Stimulated activated CD4-positive, alpha-beta T cell treated with anti-CD3 and anti-CD28 coated beads, Interleukin-4, amount 100 ng/mL, for 48 hours (primary cell): ENCODE measurements at places on chromosomes 2 and 18.

GRCh38 chr2:233456934-233457333, 102.6 kb downstream of the DGKD start:
- DNase-seq = no peak

GRCh38 chr18:31046916-31047315, 4.4 kb upstream of the DSC3 start:
- DNase-seq = no peak

DNA sequence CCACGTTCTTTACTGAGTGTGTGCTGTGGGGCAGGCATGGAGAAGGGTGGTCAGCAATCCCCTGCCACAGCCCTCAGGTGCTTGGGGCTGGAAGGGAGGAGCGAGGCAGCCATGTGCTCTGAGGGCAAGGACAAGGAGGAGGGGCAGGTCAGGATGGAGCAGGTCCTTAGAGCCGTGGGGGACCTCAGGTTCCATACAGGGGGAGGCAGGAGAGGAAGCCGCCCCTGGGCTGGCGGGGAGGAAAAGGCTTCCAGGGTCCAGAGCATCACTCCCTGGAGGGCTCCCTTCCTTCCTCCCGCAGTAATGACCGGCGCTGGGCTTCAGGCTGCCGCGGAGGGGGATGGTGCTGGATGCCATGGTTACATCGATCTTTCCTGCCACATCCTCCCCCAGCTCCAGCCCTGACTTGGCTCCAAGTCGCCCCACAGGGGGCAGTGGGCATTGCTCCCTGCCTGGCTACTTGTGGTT, 6.6 kb downstream of the GAREM2 start:
- DNase-seq = no peak

- no peak for DNase-seq
Observed at GRCh38 chr2:85748039-85748734, 5.6 kb upstream of the ATOH8 start.

DNA sequence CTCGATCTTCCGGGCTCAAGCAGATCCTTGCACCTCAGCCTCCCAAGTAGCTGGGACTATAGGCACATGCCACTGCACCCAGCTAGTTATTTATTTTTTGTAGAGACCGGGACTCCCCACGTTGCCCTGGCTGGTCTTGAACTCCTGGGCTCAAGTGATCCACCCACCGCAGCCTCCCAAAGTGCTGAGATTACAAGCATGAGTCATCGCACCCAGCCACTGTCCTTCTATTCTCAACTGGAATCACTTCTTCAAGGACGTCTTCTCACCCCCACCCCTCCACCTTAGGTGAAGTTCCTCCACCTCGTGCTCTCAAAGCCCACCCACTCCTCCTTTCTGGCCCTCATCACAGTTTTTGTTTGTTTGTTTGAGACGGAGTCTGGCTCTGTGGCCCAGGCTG, 54.0 kb upstream of the REL start:
- DNase-seq = no peak

DNA sequence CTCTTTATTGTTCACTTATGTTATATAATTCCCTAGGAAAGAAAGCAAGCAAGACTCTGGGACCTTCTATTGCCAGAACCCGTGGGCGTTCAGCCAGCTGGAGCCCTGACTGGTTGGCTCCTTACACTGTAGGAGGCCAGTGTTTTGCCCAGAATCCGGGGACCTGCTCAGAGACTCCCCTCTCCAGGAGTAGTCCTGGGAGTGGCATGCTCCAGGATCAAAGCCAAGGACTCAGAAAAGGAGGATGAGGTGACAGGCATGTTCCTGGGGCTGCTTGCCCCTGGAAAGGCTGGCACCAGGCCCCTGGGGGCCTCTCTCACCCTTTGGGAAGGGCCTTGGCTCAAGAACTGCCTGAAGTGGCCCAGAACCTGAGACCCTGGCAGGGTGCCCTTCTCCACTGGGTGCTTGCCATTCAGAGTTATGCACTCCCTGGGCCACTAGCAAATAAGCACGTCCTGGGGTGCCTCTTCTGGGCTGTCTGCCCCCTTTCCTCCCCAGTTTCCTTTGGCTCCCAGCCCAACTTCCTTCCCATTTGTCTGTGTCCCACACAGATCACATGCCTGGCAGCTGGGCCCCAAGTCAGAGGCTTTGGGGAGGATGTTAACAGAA, 19.6 kb upstream of the KIF3C start:
- DNase-seq = no peak

DNA sequence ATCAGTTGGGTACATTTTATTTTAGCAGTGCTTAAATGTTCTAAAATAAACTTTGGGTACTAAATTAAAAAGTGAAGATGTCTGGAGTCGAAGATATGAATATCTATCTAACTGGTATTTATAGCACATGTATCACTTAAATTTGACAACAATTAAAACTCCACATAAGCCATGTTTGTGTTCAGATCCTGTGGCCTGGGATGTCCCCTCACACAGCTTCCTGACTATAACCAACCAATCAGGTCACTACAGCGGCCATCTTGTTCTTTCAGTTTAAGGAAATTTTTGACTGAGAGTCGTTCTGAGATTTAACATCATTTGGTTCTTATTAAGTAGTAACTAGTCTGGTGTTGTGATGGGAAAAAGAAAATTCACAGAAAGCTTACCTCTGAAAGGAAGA, 170.7 kb upstream of the NRP2 start:
- no peak for DNase-seq

GRCh38 chr18:33114749-33115148, 325.8 kb downstream of the CCDC178 start:
- no peak for DNase-seq

- DNase-seq = no peak
Observed at GRCh38 chr2:50318147-50318546, 713.8 kb downstream of the NRXN1 start.

- no peak for DNase-seq
Observed at GRCh38 chr18:36899289-36899688, 70.4 kb downstream of the KIAA1328 start.

DNA sequence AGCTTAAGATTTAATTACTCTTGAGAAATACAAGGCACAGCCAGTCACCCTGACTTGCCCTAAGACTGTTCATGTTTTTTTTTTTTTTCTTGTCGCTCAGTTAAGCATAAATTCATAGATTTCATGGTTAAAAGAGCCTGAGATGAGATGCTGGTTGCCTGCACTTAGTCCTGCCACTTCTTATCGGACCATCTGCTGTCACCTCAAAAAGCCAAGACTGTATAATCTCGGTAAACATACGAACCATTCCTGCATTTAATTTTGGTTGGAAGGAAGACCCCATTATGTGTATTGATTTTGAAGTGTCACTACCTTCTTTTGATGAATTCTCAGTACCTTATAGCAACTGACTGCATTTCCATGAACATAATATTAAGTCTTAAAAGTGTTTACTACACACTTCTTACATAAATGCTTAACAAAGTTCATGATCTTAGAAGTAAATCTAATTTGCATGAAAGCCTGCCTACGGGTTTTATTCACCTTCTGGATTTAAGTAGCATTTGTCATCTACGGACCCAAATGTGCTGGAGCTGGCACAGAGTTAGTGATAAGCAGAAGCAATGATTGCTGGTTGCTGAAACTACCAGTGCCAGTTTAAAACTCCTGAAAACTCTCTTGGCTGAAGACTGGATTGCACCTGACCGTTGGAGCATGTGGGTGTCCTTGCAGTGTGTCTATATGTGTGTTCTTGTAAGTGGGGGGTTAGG, 843.4 kb downstream of the TMEM182 start:
- DNase-seq = no peak

GRCh38 chr2:44093970-44094369, 74.7 kb upstream of the PPM1B start:
- DNase-seq = no peak

DNA sequence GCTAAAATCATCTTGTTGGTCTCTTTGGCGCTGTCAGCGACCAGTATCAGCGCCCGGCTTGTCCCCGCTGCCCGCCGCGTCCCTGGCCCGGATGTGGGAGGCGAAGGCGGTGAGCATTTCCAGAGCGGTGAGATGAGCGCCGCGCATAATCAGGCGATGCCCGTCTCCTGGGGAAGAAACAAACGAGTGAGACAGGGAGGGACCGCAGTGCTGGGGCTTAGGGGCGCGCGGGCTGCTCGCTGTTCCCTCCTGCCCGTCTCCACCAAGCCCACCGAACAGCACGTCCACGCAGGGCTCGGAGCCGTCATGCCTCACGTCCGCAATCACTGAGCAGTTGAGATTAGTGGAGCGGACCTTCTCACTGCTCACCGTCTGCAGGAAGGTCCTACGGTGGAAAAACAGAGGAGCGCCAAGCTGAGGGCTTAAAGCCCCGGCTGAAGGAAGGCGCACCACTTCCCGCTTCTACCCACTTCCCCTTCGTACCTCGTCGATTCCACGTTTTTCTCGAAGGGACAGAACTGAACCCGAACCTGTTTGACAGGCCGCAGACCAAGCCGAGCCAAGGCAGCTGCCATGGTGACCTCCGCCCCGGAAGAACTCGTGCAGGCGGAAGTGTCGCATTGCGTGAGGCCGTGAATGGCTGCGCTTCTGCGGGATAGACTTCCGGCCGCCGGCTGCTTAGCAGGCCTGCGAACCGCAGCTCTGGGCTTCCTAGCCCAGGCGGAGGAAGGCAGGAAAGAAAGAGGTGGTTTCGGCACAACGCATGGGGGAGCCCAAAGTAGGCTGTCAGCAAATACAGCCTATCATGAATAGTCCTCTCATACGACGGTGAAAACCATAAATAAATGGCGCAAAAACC, at the start of gene MRPL53:
Gene MRPL53 (minus strand): TSS at position 595 of the 859 bp plus-strand sequence. CDS start 20 bp downstream, at position 575.
- peak; percentile 96 for DNase-seq

DNA sequence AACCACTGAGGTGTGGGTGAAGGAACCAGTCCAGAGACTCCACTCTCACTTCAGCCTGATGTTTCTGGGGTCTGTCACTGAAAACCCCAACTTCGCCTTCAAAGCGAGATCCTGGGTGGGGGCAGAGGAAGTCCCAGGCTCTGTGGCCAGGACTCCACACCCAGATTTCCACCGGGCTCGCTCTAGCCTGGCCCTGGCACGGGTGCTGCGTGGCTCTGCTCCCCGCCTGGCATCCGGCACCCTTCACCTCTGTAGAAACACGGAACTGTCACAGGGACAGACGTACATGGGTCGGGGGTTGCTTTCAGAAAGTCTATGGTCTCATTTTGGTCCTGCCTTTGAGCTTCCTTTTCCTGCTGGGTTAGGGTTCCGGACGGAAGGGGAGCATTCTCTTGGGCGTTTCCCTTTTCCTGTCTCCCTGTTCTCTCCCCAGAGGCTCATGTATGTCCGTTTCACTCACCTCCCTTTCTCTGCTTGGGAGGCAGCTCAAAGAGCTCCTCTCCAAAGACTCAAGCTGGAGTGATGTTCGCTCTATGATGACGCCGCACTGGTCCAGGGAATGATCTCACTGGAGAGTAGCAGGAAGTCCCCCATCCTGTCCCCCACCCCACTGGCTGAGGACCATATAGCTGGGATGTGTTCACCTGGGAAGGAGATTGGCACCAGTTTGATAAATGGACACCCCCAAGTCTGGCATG, 41.5 kb downstream of the ODC1 start:
- DNase-seq = no peak

GRCh38 chr2:158651358-158652057, 143.6 kb upstream of the DAPL1 start:
- no peak for DNase-seq

- no peak for DNase-seq
Observed at GRCh38 chr18:57846258-57846657, 43.1 kb upstream of the ATP8B1 start.

GRCh38 chr18:41870817-41871216, 84.2 kb upstream of the PIK3C3 start:
- no peak for DNase-seq

DNA sequence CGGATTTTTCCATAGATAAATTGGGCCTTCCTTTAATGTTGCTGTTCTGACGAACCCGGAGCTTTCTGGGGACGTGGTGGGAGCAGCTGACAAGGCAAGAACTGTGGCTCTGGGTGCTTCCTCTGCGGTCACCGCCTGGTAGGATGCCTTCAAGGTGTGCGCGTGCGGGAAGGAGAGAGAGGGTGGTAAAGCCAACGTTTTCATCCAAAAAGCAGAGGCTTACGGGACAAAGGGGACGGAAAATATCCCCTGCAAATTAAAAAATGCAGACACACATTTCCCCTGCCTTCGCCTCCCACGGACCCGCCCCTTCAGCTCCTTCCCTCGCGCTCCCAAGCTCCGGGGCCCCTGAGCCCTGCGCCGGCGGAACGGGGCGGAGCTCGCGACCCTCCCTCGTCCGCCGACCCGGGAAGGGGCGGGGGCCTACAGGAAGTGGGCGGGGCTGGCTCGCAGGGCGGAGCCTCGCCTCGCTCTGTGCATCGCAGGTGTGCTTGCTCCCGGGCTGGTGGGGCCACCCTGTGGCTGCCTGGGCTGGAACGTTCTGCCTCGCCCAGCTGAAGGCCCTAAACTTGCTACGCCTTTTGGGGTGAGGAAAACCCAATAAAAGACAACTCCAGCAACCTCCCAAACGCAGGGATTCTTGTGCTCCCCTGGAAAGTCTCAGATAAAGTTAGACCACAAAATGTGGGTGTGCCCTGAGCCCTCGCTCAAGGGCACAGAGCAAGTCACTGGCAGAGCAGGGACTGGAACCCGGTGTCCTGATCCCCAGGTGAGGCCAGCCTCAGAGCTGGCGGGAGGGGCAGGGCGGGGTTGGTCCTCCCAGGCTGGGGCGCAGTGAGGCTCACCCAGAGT, 25.4 kb upstream of the SLC66A3 start:
- DNase-seq = peak; percentile 63

- no peak for DNase-seq
Observed at GRCh38 chr18:58682429-58683069, 11.3 kb downstream of the MALT1 start.

DNA sequence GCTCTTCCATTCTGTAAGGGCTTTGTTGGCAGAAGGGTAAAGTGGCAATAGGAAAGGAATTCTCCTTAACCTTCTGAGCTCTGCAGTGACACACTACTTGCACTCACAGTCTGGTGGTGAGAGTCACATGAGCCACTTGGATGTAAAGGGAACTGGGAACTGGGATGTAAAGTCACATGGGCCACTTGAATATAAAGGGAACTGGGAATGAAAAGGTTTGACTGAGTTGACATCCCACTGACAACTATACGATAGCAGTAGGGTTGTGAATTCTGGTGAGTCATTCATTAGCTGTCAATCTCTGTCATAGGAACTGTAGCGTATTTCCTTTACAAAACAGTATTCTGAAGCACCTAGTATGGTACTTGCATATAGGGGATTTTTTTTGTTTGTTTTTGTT, 5.5 kb downstream of the RPE start:
- DNase-seq = no peak

DNA sequence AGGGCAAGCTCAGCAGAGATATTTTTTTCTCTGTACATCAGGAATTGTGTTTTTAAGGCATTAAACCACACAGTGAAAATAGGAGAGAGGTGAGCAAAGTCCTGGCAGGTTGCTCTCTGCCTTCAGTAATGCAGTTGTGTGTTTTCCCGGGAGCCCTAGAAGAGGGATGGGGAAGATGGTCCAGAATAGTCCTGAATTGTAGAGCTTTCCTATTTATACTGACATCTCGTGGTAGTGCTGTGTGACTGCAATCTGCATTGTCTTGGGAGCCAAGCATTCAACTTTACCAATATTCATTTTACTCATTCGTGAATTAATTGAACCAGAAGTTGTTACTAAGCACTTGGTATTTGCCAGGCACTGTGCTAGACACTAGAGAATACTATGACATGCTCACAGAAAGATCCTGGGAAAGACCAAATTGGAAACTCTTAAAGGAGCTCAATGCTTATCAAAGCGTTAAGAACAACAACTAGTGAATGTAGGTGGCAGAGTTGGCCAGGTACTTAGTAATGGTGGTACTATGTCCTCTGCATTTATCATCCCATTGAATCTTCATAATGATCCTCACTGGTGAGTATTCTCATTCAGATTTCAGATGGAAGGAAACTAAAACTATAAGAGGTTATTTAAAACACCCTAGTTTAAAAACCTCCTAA, 214.6 kb downstream of the TRIB2 start:
- no peak for DNase-seq

- DNase-seq = no peak
Observed at GRCh38 chr2:72757177-72757775, 68.6 kb downstream of the EXOC6B start.
